ENCODE measurements at places on chromosomes 6 and 20.

- DNase-seq = peak; percentile 56
Observed at GRCh38 chr6:161303628-161304340, 29.9 kb upstream of the AGPAT4 start.

- DNase-seq = peak; percentile 42
Observed at GRCh38 chr20:32829311-32830005, 9.7 kb downstream of the MAPRE1 start.

- no peak for DNase-seq
Observed at GRCh38 chr6:20584100-20584731, 50.0 kb downstream of the CDKAL1 start.

DNA sequence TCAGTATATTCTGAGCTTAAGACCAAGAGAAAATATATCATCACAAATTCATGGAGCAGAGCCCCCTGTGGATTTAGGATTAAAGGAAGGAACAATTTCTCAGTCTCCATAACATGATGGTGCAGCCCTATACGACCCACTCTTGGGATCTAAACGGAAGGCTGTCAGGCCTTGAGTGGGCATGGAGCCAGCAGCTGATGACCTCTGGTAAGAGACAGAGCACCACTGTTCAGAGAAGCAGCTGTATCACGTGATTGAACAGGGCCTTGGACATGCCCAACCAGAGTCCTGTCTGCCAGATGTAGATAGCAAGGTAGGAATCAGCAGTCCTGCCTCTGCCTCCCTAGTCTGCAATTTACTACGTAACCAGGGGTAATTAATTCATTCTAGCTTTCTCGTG, 259.4 kb upstream of the POU3F2 start:
- peak; percentile 11 for DNase-seq

DNA sequence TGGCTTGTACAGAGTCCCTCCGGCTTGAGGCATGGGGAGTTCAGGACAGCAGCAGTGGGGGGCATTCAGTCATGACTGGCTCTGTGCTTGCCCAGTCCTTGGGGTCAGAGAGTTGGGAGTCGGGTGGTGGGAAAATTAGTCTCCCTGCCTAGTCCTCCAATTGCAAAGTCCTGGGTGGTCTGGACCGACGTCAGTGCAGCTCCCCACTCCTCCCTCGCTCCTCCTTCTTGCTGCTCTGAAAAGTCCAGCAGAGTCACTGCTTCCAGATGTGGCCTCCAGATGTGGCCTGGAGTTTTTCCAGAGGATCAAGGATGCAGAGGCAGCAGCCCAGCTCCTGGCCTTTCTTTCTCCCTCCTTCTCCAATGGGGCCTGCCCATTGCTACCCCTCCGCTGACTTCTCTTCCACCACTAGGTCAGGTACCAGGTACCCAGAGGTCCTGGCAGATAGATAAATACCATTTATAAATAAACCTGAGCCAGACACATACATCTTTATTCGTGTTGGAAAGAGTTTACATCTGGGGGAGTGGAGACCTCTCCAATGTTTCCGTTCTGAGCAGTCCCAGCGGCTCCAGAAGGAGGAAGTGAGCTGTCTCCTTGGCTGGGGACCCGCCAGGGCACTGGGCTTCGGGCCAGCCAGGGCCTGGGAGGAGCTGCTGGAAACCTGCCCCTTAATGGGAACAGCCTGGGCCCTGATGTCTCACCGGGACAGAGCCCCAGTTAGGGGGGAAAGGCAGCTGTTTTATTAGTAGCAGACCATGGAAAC, 49.0 kb upstream of the RNF24 start:
- peak; percentile 97 for DNase-seq

- DNase-seq = no peak
Observed at GRCh38 chr20:1964659-1965405, 29.0 kb downstream of the PDYN start.

DNA sequence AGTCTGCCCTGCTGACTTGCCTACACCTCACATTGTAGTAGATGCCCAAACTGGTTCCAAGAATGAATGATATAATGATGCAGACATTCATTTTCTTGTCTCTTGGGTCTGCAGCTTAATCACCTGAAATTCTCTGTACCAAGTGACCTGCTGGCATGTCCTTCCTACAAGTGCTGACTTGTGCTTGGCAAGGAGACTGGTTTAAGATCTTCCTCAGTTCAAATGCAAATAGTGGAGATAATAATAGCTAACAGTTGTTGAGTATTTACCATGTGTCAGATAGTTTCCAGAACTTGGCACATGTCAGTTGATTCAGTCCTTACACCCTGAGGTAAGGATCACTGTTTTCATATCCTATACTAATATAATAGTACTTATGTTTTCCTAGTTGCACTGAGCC, 223.4 kb downstream of the SLC24A3 start:
- no peak for DNase-seq

GRCh38 chr20:24981282-24981681, 11.3 kb downstream of the APMAP start:
- no peak for DNase-seq

GRCh38 chr6:38877721-38878120, 162.6 kb downstream of the DNAH8 start:
- DNase-seq = no peak

GRCh38 chr20:1646975-1647431, 10.6 kb downstream of the SIRPG start:
- no peak for DNase-seq

DNA sequence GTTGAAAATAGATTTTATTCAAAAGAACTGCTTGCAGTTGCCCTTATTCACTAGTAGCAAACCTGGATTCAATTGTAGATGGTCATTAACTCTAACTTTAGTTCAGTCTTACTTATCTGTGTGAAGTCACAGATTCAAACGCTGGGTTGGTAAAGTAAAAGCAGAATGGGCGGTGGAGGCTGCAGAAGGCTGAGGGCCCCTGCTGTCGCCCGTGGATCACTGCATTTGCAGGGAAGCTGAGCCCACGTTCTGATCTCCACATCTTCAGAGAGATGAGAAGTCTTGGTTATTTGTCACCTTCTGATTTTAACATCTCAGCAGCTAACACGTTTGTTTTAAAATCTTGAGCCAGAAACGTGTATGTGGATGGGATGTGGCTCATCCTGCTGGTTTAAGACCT, 75.1 kb downstream of the SNX9 start:
- peak; percentile 10 for DNase-seq

GRCh38 chr6:62367601-62368000, 81.6 kb upstream of the KHDRBS2 start:
- no peak for DNase-seq

DNA sequence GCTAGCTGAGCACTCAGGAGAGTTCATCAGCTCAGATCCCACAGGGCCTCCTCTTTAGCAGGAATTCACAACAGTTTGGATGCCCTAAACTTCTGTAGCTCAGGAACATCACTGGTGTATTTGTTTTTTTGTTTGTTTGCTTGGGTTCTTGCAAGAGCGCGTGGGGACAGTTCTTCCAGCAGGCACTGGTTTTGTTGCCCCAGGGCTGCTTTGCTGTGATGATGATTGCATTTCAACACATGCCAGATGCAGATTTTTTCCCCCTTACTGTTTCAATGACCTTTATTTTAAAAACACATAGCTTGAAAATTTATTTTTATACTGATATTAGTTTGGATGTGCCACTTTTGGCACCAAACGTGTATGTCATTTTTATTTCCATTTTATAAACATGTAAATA, 77.1 kb downstream of the DHX35 start:
- DNase-seq = no peak

- DNase-seq = no peak
Observed at GRCh38 chr6:835476-836160, 142.7 kb upstream of the EXOC2 start.

DNA sequence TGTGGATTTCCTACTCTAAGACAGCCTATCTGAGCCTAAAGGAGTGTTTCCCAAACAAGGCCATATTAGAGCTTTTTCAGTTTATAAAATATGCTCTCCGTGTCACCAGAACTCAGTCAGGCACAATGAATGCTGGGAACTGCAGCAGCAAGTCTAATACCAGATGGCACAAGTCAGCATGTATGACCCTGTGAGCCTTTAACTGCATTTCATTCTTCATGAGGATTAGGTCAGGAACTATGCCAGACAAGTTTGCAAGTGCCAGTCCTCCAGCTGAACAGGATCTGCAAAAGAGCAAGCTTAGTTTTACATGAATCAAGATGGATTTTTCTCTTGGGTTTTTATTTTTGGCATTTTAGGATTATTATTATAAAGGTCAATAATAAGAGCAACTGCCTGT, 66.7 kb upstream of the SAMD5 start:
- DNase-seq = no peak

- DNase-seq = no peak
Observed at GRCh38 chr20:49430320-49430719, 52.1 kb downstream of the KCNB1 start.

DNA sequence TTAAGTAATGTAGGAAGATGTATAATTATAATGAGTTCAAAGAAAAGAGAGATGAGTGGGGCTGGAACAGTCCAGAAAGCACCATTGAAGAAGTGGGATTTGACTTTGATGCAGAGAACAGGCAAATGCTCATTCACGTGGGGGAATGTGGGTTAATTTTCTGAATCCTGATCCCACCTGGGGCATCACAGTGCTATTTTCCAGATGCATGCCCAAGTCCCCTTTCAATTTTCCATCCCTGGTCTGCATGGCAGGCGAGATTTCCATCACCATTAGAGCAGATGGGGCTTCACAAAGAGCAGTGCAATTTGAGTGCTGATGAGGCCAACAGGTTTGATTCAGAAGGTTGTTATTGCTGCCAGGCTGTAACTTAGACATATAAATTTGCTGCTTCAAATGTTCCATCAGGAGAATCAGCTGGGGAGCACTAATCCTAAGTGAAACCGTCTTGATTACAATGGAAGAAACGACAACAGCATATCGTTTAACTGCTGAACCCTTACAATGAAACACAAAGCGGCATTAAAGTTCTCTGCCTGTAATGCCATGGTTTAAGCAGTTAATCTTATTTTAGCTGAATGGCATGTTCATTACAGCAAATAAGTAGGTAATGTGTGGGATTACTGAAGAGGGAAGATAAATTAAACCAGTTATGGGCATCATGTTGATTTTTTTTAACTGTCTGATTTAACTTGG, 45.2 kb downstream of the OSTM1 start:
- DNase-seq = no peak

DNA sequence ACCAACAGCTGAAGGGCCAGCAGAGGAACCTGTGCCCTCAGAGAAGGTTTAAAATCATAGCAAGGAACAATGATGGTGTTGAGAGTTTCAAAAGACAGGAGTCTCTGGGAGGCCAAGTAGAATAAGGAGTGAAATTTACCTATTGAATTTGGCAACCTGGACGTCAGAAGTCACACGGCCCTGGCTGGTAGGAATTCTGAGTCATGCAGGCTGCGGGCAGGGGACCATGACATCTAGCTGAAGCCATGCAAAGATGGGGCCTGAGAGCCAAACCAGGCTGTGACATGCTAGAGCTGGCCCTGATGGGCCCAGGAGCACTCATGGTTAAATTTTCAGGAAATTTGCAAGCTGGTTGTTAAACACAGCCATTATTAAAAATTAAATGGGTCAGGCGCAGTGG, 64.0 kb upstream of the SNX9 start:
- no peak for DNase-seq

All from fibroblast of skin of right biceps (primary cell).